Right lung (tissue), 10 donors: ENCODE measurements at places on chromosomes 2 and 18.

- no peak for DNase-seq
Measured at GRCh38 chr2:64613276-64613675, 40.4 kb downstream of the SERTAD2 start.

- DNase-seq, result no peak
Measured at GRCh38 chr2:230012267-230012884, 56.3 kb downstream of the SLC16A14 start.

- DNase-seq, result no peak
Measured at GRCh38 chr2:111975053-111975552, 76.7 kb downstream of the MERTK start.

DNA sequence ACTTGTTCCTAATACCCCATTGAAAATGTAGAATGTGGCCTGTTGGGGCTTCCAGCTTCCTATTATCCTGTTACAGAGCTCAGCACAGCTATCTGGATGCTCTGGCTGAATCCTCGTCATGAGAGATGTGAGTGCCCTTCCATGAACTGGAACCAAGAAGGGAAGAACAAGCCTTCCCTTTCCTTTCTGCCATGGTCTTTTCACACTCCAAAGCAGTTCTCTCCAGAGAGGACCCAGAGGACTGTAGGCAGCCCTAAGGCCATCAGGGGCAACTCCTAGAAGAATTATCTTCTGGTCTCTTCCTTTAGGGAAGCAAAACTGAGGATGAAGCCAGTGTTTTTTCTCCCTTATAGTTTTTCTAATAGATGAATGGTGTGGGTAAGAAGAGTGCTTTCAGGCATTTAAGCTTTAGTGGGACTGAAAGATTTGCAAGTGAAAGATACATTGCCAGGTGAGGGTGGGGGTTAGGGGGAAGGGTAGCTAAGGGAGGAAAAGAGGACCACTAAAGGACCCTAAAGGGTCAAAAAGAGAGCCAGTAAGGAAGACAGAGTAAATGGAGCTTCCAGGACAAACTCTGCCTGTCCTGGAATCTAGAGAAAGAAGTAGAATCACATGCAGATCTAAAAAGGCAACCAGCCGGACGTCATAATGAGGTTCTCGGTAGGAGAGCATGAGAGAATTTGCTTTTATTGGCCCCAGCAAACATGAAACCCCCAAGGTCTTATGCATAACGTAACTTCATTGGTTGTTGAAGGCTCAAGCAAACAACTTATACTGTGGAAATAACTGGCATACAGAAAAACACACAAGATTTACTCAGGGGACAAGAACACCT is 12.4 kb upstream of the XPO1 start:
- DNase-seq, result no peak

GRCh38 chr2:215722986-215723630 is 287.2 kb upstream of the FN1 start:
- DNase-seq, result no peak

DNA sequence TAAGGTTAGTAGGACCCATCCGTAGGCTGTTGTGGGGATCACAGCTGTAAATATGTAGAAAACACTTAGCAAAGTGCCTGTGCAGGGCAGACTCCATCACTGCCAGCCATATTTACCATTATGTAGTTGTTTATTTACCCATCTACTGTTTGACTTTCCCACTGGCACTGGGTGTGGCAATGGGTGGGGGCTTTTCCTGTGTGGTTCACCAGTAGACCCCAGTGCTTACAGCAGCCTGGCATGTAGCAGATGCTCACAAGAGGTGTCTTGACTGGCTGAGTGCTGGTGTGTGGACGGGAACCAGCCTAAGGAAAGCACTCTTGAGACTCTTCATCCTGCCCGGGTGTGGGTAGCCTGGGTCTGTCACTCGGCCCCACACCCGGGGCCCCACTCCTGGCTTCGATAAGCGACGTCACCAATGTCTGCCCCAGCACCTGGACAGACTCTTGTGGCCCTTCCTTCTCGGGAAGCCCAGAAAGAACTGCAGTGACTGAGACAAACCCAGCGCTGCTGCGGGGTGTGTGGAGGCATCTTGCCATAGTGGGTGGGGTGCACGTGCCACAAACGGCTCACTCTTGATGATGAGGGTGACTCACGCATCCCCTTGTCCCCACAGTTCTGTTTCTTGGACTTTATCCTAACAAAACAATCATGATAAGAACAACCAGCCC is 78.3 kb downstream of the HDAC4 start:
- no peak for DNase-seq

DNA sequence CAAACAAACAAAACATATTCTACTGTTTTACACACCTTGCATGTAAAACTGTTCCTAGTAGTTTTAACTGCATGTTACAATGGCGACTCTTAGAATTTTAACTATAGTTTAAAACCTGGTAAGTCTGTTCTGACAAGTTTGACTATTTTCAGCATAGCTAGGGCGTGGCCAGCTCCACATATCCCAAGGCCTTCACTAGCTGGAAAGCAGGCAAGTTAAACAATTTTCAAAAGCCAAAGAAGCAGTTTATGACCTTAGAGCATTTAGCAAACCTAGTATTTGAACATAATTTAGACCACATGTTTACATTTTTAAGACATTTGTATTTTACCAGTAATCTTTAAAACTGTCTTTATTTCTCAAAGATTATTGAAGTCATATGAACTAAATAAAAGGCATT is 402.8 kb upstream of the SYT4 start:
- no peak for DNase-seq

GRCh38 chr2:227759411-227760118 is 13.9 kb downstream of the SCYGR8 start:
- DNase-seq, result no peak

DNA sequence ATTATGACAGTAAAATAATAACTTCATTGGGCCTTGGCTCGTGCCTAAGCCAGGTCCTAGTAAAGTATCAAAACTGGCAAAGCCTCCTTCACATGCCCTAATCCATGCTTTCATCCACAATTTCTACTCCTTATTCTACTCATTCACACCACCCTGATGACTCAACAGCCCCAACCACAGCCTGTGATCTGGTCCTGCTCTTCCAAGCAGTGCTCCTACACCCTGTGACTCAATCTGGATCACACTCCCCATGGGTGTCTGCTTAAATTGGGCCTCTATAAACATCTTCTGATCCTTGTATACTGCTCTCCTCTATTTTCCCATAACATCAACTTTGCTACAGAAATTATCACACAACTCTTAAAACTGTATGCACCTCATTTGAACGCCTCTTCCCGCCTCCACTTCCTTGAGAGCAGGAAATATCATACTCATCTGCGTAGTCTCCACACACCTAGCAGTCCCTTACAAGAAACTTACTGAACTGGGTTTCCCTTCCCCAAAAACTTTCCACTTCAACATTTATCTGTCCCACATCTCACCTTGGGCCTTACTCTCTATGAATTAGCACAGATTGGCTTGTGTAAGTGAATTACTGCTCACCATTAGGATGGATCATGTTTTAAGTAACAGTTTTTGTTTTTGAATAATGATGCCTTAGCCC is 15.9 kb downstream of the GTF3C3 start:
- no peak for DNase-seq

DNA sequence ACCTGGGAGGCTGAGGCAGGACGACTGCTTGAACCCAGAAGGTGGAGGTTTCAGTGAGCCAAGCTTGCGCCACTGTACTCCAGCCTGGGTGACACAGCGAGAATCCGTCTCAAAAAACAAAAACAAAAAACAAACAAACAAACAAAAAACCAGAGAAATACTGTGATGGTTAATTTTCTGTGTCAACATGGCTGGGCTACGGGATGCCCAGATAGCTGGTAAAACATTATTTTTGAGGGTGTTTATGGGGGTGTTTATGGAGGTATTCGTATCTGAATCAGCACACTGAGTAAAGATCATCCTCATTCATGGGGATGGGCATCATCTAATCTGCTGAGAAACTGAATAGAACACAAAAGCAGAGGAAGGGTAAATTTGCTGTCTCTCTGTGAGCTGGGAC is 40.8 kb upstream of the COX7A2L start:
- DNase-seq, result no peak

GRCh38 chr2:3587432-3587831 is 7.5 kb upstream of the COLEC11 start:
- no peak for DNase-seq

GRCh38 chr2:16218625-16219024 is 278.3 kb downstream of the MYCN start:
- DNase-seq, result peak; percentile 6

DNA sequence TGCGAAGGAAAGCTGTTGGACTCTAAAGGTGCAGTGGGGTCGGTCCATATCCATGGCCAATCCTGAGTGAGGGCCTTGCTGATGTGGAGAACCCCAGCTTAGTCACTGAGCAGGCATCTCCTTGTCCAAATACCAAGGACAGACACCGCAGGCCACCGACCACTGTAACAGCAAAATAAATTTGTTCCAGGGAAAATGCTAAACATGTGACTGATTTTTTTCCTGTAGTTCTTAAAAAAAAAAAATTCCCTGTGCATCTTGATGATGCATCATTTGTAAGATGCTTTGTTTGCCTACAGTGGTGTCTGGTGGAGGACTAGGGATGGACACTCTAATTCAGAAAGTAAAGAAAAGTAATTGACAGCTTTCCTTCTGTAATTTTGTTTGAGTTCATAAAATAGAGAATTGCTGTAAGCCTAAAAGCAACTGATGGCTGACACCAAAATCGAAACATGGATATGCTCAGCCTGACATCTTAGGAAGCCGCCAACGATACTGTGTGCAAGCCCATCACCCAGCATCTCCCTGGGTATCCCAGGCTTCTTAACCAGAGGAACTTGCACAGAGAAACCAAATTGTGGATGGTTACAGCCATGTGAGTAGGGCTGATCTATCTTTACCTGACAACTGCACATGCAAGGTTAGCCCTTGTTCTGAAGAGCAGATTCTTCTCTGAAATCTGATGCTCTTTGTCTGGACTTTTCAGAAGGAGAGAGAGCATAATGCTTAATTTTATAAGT is 188.6 kb downstream of the ARL4C start:
- DNase-seq, result no peak

DNA sequence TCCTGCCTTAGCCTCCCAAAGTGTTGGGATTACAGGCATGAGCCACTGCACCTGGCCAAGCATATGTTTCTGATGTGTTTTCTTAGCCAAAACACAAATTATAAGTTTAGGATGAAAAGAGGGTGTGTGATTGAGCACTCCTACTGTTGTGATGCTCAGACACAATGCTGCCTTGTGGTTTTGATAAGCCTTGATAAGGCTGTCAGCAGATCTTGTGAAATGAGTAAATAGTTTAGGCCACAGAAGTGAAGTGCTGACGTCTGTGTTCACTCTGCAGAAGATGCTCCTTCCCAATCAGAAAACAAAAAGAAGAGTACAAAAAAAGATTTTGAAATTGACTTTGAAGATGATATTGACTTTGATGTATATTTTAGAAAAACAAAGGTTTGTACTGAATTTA is 24.3 kb downstream of the NCAPH start:
- DNase-seq, result no peak

DNA sequence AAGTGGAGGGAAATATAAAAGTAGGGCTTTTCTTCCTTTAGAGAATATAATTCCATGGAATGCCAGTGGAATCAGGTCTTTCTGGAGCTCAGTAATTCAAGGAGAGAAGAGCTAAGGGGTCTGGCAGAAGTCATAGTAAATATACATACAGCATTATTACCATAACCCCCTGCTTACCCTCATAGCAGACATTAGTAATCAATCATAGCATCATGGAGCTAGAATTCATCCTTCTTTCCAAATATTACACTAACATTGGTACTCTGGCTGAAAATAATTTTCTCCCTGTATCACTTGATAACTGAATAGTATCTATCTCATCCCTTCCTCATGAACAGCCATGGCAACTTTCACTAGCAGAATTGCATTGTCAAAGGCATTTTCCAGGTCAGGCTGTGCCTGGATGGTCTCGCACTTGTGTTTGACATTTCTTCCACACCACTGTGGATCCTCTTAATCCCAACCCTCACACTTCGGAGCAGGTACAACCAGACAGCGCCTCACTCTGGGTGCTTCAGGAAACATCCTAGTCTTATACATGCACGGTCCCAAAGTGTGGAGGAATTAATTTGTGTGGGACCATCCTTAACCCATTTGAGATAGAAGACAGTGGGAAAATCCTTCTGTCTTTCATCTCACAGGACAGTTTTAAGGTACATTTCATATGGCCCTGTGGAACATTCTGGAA is 84.2 kb upstream of the SEC11C start:
- DNase-seq, result no peak

- no peak for DNase-seq
Measured at GRCh38 chr18:7417727-7418126, 149.4 kb upstream of the PTPRM start.

- no peak for DNase-seq
Measured at GRCh38 chr2:240935103-240935876, 29.2 kb downstream of the CROCC2 start.

DNA sequence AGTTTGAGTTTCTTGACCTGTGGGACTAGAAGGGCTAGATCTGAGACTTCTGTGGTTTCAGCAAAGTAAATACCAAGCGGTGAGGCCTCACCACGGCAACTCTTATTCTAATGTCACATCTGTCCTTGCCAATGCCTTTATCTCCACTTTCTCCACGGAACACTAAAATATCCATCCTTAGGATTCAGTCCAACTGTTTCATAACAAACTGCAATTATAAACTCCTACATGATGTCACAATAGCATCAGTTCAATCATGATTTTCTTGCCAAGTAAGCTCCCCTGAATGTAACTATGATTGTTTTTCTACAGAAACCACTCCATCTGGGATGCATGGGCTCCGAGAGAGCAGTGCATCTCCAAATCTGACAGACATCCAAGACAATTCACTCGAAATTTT is 79.6 kb downstream of the LRATD1 start:
- no peak for DNase-seq

DNA sequence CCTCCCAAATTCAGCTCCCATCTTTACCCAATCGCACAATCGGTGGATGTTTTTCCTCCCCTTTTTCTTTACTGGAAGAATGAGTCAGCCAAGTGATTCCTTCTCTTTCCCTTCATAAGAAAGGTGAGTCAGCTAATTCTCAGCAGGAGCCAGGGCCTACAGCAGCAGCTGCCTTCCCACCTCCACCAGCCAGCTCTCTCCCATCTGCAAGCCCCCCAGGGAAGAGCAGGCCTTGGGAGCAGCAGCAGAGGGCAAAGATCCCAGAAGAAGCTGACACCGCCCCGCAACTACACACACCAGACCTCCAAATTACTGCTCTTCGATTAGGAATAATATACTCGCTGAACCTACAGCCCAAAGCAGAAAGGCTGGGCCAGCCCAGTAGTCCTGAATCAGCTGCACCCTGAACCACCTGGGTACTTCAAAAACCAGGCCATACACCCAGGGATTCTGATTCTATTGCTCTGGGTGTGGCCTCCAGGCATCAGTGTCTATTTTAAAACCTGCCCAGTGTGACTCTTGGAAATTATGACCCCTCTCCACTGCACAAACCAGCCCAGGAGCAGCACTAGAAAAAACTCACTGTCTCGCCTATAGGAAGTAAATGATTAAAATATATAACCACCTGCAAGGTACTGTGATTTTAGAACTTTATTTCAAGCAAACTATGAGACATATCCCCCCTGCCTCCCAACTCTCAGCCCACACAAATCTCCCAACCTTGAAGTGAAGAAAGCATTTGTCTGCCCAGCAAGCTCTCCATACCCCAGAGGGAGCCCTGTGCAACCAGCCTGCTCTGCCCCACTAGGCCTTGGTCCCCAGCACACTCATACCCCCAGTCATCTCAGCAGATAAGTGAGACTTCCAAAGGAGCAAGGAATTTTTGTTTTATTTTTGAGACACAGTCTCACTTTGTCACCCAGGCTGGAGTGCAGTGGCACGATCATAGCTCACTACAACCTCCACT is 7.3 kb downstream of the SFXN5 start:
- DNase-seq, result no peak
